A549 treated with DMSO at 1 μM for 4 hours (cell line): ENCODE measurements at places on chromosomes 2 and 18. TPM values are rescaled to one million over a fixed set of nuclear protein-coding genes. Genes with fewer than 3 reads are reported as not detected.

Gene RUFY4
- not detected in 5 replicates for total RNA-seq

Gene SGPP2
- 0.15 to 0.31 TPM (median 0.20 TPM) in 5 replicates for total RNA-seq

Gene AKAIN1
- not detected in 5 replicates for total RNA-seq

Gene TMEFF2
- total RNA-seq: 0.19 to 0.36 TPM (median 0.27 TPM) in 5 replicates

Gene COLEC12
- total RNA-seq: 0.03 to 0.06 TPM (median 0.05 TPM) in 4 of 5 replicates, not detected in the other
